Right renal pelvis (tissue), 4 donors: ENCODE measurements at places on chromosomes 7 and 10. TPM values are rescaled to one million over a fixed set of nuclear protein-coding genes. Genes with fewer than 3 reads are reported as not detected.

GRCh38 chr10:90775351-90776028 lies 82.3 kb downstream of the HTR7 start:
- DNase-seq = no peak

DNA sequence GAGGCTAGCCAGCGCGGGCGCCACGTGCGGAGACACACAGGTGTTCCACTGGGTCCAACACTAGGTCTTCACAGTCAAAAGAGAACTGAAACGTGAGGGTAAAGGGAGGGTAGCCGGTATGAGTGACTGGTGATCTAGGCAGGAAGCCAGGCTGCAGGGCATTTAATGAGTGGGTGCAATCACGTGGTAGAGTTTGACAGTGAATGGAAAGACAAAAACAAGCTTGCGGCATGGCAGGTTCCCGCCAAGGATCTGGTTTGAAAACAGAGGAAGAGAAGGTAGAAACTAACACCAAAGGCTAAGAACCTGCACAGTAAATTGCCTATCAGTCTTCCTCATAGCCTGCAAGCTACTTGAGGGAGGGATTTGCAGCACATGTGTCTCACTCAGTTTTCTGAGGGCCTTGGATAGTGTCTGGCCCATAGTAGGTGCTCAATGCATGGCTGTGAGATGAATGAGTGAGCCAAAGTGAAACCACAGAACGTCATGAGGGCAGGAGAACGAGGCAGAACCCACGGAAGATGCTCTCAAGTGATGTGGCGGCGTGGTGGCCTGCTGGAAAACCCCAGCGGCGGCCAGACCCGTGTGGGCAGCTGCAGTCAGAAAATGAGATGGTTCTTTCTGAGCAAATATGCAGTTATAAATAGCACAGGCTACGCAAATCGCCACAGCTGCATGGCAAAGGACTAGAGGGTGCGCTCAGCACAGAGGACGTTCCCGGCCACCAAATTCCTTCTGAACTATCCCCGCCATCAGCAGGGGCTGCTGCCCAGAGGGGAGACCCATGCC lies 183.6 kb upstream of the NFE2L3 start:
- DNase-seq = no peak

- no peak for DNase-seq
Observed at GRCh38 chr10:7475046-7475911, 64.4 kb upstream of the SFMBT2 start.

- no peak for DNase-seq
Observed at GRCh38 chr10:82762641-82763040, 887.6 kb downstream of the NRG3 start.

DNA sequence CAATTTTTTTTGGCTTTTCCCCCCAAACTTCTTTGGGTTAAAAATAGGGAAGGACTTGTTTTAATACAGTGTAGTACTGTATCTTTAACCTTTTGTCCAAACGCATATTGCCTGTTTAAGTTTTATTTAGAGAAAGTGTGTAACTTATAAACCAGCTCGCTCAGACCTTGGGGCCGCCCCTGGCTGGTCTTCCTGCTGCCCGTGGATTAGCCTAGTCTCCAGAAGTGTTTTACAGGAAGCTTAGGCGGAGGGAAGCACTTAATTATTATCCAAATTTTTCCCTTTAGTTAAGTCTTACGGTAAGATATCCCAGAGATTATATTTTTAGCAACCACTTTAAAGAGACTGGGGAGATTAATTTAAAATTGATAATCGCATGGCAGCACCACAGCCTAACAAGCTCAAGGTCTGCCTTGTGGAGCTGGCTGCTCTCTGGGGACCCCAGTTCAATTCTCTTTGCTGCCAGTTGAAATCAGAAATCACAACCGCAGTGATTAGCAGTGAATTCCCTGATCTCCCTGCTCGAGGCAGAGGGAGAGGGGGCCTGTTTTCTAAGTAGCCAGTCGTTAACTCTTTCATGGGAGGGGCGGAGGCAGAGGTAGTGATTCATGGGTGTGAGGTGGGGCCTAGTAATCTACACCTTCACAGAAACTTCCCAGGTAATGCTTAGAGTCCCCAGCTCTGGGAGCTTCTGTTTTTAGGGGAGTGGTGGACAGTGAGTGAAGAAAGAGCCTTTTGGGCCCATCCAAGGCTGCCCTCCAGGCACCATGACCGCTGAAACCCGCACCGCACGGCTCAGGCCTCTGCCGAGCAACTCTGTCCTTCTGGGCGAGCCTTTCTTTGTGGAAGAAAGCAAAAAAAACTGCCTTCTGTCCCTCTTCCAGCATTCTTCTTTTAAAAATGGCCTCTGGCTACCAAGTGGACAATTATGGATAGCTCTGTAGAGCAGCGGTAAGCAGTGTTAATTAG lies 548.7 kb upstream of the GALNT17 start:
- no peak for DNase-seq

- DNase-seq = no peak
Observed at GRCh38 chr10:14875941-14876340, 2.7 kb upstream of the SUV39H2 start.

DNA sequence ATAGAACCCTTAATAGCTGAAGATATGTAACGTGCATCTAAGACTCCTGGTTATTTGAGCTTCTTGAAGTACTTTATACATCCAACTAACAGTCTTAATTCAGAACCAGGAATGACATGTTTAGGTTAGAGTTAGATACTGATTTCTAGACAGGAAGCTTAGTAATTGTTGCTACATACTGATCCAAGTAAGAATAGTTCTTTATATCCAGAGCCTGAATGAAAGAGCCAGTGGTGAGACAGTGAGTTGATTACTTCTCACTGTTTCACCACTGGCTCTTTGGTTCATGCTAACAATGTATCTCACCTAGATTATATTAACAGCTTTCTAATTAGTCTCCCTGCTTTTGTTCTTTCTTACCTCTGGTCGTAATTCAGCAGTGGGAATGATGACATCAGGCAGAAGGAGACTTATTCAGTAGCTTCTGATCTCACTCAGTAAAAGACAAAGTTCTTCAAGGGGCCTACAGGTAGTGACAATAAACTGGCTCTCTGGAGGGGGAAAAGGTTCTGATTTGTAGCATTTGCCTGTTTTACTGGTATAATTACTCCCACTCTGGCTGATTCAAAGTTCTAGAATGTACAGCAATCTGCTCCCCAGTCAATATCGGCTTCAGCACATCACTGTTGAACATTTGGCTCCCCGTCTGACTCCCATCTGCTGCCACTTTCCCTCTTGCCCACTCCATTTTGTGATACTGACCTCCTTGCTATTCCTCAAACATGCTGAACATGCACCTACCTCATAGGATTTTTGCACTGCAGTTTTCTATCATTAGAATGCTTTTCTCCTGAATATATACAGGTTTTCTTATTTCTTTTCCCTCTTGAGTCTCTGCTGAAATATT lies 29.1 kb downstream of the MCU start:
- DNase-seq = no peak

GRCh38 chr10:29033311-29033940 lies 255.4 kb upstream of the LYZL1 start:
- no peak for DNase-seq

Gene UTF1
- polyA plus RNA-seq = 0.26 TPM

Gene FAM53B
- polyA plus RNA-seq = 28.1 TPM
